Stimulated activated CD4-positive, alpha-beta T cell treated with anti-CD3 and anti-CD28 coated beads, Interleukin-2, amount 100 ng/mL, for 24 hours (primary cell): ENCODE measurements at places on chromosomes 4 and X.

- no peak for DNase-seq
Observed at GRCh38 chr4:183409483-183409882, 35.0 kb upstream of the CDKN2AIP start.

GRCh38 chrX:132876523-132877338 lies 81.7 kb downstream of the HS6ST2 start:
- DNase-seq = no peak

GRCh38 chrX:40108162-40108958 lies 10.6 kb upstream of the BCOR start:
- DNase-seq = no peak

DNA sequence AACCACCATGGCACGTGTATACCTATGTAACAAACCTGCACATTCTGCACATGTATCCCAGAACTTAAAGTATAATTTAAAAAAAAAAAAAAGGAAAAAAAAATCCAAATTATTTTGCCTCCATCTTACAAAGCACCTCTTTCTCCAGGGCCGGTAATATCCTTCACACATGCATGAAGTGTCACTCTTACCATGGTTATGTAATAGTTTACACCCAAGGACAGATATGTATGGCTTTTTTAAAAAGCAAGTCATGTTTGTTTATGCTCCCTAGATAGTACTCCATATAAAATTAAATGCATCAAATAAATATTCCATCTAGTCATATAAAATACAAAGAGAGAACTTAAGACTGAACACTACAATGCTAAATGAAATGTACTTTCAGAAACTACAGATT lies 22.5 kb downstream of the CHIC2 start:
- DNase-seq = no peak

DNA sequence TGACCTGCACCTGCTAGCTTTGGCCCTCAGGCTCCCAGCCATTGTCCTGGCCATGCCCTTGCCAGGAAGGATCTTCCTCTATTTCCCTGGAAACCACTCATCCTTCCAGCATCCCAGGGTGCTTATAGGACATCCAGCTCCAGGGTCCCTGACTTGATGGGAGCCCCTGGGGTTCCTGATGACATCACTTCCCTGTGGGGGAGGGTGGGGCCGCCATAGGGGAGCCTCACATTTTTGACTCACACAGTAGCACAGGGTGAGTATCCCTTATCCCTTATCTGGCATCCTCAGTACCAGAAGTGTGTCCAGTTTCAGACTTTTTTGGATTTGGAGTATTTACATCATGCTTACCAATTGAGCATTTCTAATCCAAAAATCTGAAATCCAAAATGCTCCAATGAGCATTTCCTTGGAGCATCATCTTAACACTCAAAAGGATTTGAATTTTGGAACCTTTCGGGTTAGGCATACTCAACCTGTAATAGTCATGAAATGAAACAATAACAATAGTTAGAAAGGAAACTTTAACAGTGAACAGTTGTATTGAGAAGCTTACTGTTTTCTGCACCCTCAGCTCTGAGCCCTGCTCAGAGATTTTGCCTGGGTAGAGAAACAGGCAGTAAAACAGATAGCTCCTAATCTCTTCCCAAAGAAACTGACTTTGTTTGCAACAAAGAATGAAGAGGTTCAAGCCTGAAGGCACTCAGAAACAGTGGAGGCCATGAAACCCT lies 22.1 kb downstream of the TNIP2 start:
- DNase-seq = no peak

- DNase-seq = no peak
Observed at GRCh38 chrX:109952985-109953905, 49.7 kb upstream of the TMEM164 start.

DNA sequence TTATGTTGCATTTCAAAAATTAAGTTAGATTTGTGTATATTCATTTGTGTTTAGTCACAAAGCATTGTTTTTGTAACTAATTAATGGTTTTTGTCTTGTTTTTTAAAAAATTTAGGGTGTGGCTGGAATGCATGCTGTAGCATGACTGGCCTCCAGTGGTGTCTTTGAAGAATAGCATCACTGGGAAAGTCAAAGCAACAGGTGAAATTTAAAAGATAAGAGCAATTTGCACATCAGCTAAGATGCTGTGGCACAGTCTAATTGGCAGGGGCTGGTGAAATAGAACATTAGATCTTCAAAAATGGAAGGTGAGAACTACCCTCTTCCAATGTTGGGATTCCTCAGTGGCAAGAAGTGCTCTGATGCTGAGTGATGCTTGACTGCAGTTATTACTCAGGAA lies 45.3 kb downstream of the ANK2 start:
- no peak for DNase-seq

DNA sequence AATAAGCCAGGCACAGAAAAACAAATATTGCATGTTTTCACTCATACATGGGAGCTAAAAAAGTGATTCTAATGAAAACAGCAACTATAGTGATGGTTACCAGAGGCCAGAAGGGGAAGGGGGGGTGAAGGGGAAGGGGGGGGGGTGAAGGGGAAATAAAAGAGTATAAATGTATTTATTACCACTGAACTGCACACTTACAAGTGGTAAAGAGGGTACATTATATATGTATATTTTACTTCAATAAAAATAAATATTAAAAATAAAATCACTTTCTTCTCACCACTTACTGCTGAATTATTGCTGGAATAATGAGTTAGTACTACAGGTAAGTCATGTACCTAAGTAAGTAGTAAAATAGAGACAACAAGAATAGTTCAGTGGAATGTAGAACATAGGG lies 2.1 kb upstream of the VCX3B start:
- DNase-seq = no peak

- DNase-seq = no peak
Observed at GRCh38 chrX:133513123-133513522, 97.8 kb upstream of the GPC4 start.

GRCh38 chr4:83757121-83757621 lies 221.3 kb downstream of the GPAT3 start:
- no peak for DNase-seq

- no peak for DNase-seq
Observed at GRCh38 chr4:60962286-60962685, 237.8 kb upstream of the ADGRL3 start.

DNA sequence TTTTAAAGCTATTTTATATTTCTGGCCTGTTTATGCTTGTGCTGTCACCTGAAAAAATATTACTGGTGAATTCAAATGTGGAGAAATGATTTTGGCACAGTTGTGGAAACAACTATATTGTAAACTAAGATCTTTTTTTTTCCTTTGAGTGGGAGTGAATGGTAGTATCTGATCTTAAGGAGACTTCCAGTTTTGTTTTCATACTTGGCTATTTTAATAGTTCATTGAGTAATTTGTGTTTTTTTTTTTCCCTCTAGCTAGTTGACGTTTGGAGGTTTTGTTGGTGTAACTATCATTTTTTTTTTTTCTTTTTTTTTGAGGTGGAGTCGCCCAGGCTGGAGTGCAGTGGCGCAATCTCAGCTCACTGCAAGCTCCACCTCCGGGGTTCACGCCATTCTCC lies 10.5 kb downstream of the STAG2 start:
- DNase-seq = no peak

DNA sequence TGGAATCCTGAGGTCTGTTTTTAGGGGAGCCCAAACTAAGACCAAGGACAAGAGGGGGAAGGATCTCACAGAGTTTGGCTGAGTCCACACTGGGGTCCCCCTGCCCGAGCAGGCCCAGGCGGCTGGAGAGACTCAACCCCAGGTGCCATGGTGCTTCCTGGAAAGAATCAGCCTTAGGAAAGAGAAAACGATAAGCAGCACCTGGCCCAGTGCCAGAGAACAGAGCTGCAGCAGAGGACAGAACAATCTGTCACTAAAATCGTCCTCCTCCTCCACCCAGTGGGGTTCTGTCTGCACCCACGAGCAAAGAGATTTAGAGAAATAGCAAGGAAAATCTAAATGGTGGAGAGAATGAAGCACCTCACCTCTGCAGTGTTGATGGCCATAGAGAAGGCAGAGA lies 470.5 kb downstream of the BCOR start:
- DNase-seq = no peak

GRCh38 chr4:110196871-110197528 lies 1.4 kb downstream of the ELOVL6 start:
- DNase-seq = peak; percentile 65

GRCh38 chr4:86220121-86220520 lies 139.7 kb downstream of the MAPK10 start:
- no peak for DNase-seq

DNA sequence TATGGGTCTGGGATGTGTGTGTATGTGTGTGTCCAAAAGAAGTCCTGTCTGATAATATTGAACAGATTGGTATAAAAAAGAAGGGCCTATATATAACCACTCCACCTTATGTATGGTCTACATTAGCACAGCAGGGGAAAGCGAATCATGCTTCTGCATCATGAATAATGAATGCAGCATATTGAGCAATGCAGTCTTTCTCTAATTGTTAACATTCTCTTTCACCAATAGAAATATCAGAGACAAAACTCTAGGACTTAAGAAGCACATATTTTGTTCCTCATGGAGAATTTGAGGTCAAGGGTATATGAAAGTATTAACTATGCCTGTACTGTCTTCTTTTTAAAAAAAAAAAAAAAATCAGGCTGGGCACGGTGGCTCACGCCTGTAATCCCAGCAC lies 264.3 kb upstream of the NOCT start:
- no peak for DNase-seq

- no peak for DNase-seq
Observed at GRCh38 chr4:100841911-100842310, 324.1 kb upstream of the EMCN start.

DNA sequence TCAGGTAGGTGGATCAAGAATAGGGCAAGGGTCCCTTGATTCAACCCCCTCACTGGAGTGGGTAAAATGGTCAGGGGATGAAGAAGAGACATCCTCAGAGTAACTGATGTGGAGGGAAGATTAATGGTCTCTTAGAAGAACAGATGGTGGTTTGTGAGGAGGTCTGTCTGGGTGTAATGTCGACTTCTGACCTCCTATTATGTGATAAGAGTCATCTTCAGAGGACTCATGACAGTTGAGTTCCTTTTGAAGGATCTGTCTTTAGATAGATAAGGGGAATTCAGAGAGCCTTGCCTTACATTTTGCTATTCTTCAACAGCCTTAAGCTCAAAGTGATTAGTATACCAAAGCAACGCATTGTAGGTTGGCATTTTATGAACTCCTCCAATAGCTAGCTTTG lies 27.1 kb upstream of the MAGEA8 start:
- DNase-seq = no peak

GRCh38 chr4:100017637-100018310 lies 67.7 kb upstream of the H2AZ1 start:
- DNase-seq = no peak
